Coronary artery (tissue), 2 donors: ENCODE measurements at places on chromosomes 2 and 18.

- DNase-seq: no peak
These were observed 56.4 kb downstream of the KCNH7 start for GRCh38 chr2:162782138-162782537.

- DNase-seq: no peak
These were observed 721.8 kb downstream of the ERBB4 start for GRCh38 chr2:211816754-211817153.

DNA sequence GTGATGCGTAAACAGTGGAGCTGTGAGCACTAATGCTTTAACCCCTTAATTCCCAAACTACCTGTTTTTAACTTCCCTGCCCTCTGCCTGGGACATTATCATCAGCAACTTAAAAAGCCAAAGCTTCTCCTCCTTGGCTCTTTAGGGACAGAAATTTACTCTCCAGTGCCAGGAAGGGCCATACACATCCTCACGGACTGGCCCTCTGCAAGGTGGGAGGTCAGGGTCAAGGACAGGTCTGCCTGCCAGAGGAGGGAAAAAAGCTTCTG is 21.5 kb downstream of the KCTD1 start:
- no peak for DNase-seq

DNA sequence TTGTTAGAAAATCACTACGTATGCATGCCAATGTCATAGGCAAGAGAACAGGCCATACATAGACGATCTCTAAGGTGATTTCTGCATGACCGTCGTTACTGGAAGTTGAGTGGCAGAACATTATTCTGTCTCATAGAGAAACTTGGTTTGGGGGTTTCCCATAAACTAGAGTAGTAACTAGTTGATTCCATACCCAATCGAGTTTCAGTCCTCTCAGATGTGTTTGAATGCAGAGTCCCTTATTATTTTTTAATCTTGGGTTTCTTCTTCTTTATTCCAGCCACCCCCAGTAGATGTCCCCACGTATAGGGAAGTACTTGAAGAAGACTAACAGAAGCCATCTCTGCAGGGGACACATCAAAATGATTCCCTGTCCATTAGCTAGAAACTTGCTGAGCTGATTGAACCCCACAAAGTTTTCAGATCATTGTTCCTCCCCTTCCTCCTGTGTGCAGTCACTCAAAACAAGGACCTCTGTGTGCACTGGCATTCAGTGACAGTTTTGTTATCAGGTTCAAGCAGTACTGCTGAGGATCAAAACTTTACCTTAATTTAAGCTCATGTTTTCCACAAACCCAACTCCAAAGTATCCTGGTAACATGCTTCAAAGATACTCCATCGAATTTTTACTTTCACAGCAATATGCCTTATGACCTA is 68.4 kb upstream of the CDCA7 start:
- no peak for DNase-seq

DNA sequence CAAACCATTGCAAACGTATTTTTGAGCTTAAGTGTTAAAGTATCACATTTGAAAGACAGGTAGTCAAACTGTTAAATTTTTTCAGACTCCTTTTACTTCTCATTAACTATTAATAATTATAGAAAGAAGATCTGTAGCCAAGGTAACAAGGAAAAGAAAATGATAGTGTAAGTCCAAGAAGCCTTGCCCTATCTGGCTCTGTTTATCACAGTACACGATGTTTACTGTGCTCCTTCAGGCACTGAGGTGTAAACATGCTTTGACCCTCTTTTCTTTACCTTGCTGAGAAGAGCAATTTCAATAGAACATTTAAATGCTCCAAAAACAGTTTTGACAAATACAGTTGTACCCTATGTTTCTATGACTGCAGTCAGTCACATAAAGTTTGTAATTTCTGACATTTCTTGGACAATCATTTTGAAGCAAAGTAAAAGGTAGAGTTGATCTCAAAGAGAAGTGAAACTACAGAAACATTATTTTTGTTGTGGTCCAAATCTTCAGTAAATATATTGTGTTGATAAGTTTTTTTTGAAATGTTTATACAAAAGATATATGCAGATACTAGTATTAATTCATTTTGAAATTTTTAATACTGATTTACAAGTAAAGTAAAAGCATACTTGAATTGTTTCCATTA is 152.6 kb upstream of the KYNU start:
- no peak for DNase-seq
